Activated CD4-positive, alpha-beta memory T cell treated with anti-CD3 and anti-CD28 coated beads, Interleukin-2, amount 10 ng/mL, durations not matched to agents 7 days and 5 days (primary cell): ENCODE measurements at places on chromosomes 5 and 9. TPM values are rescaled to one million over a fixed set of nuclear protein-coding genes. Genes with fewer than 3 reads are reported as not detected.

GRCh38 chr5:37846786-37847310, 7.0 kb upstream of the GDNF start:
- DNase-seq: no peak

DNA sequence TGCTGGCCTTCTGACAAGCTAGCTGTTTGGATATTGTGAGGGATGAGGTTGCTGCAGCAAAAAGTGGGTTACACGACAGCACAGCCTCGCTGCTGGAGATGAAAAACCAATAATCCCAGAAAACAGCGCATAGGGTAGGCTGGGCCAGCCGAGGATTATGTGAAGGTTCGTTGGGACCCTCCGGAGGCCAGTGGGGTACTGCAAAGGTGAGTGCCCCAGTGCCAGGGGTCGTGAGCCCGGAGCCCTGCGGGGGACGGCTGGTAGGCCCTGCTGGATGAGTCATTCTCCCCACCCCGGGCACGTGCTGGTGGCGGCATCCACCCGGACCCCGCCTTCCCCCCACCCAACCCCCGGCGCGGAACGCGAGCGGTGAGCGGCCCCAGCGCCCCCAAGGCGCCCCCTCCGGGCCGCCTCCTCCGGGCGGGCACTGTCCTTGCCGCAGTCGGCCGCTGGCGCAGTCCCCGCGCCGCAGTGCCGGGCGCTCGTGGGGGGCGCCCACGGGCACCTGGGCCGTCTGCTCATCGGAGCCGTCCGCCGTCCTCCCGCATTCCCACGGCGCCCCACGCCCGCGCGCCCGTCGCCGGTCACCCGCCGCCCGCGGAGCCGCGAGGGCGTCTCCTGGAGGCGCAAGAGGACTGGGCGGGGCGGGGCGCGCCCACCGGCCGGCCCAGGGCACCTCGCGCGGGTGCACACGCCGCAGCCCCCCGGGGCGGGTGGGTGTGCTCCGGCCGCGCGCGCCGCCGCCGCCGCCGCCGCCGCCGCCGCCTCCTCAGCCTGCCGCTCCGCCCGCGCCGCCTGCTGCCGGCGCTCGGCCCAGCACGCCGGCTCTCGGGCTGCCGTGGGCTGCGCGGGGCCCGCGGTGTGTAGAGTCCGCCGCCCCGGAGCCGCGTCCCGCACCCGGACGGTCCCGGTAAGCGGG, at the start of gene PHF24:
TSS of gene PHF24 (plus strand) at position 794 of the 919 bp plus-strand sequence. CDS start 13,014 bp downstream, outside the sequence.
- no peak for DNase-seq

The INSL6 gene
- not detected for total RNA-seq

- no peak for DNase-seq
Measured at GRCh38 chr5:121949885-121950284, 11.9 kb upstream of the SRFBP1 start.

DNA sequence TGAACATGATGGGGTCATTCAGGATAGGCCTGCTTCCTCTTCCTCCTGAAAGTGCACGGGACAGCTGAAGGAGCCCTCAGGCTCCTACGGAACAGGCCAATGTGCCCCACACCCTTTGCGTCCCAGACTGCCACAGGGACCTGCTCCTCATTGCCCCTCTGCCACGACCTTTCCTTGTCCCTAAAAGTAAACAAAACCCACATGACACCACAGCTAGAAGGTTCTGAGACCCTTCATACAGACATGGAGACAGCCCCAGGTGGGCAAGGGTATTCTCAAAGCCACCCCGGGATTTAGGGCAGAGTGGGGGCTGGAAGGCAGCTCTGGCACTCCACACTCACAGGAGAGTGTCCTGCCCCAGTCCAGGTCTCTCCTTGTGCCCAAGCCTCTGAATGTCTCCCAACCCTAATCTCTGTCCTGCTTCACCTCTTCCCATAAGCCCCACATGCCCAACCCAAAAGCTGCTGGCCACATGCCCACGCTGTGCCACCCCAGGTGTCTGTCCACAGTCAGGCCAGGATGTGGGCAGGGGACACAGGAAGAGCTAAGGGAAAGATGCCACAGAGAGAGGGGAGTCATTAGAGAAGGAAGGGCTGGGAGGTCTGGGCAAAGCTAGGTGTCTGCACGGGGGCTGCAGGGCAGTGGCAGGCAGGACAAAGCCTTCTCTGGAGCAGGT, 800 bp downstream of the AMBP start:
- DNase-seq: no peak

DNA sequence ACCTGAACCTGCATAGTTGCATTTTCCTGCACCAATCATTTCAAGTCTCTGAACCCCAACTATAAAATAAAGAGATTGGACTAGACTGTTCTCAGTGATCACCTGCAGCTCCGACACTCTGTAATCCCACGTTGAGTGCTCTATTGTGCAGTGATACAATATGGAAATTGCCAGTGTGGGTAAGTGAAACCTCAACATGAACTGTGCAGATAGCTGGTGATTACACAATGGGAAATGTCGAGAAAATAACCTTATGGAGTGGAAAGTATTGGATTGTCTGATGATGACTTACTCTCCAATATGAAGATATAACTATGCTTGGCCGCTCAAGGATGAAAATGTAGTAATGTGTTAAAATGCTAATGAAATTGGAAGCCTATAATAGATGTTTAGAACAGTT, 293.1 kb upstream of the BRINP1 start:
- no peak for DNase-seq

DNA sequence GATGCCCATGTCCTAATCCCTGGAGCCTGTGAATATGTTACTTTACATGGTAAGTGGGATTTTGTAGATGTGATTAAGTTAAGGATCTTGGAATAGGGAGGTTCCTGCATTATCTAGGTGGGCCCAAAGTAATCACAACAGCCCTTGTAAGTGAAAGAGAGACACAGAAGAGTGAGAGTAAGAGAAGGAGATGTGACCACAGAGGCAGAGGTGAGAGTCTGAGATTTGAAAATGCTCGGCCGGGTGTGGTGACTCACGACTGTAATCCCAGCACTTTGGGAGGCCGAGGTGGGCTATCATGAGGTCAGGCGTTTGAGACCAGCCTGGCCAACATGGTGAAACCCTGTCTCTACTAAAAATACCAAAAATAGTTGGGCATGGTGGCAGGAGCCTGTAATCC, 2.6 kb upstream of the HINT1 start:
- no peak for DNase-seq

The OR1J1 gene
- not detected for total RNA-seq
